ENCODE measurements at places on chromosomes 5 and 9.

- DNase-seq = no peak
Observed at GRCh38 chr5:134236318-134236717, 10.4 kb upstream of the PPP2CA start.

- DNase-seq = no peak
Observed at GRCh38 chr5:68381060-68381459, 165.5 kb downstream of the PIK3R1 start.

GRCh38 chr5:644971-645370, 32.8 kb downstream of the CEP72 start:
- DNase-seq = no peak

DNA sequence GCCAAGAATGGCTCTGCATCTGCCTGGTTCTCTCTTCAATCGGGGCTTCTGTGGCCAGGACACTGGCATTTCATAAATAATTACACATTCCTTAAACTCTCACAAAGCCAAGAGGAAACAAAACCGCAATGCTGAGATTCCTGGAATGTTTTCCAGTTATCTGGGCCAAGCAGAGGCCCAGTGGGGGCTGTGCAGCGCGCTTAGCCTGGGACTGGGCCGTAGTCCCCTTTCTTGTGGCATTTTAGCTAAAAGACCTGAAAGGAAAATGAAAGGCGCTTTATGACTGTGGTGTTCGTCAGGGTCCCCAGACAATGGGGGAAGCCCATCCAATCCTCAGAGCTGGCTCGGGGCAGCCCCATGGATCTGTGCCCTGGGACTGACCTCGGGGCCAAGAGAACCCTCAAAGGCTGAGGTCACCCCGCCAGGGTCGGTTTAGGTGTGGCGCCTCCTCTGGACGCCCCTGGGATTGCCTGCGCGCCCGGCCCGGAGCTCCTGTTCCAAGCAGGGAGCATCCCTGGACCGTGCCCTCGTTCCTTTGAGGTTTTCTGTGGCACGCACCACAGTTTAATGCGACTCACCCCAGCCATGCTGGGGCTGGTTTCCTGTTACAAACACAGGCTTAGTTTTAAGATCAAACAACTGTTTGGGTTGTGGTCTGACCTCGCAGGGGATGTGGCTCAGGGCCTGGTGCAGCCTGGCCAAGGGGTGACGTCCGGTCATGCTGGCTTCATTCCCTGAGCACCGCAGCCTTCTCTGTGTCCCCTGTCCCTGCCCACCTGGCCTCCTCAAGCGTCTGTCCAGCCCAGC, 51.5 kb upstream of the NKD2 start:
- DNase-seq = no peak

DNA sequence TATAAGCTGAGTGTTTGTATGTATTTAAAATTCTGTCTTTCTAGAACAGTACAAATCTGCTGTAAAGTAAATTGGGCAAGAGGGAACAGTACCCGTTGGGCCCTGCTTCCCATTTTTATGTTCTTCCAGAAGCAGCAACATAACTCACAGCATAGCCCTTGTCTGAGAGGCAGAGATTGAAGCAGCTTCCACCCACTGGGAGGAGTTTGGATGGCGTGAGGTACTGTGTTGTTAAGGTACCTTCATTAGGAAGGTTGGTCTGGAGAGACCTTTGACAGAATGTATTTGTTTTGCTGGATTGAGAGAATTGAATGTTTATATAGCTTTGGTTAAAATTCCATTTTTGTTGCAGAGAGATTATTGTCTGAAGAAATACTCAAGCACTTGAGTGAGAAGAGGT, 24.8 kb downstream of the RAI14 start:
- no peak for DNase-seq

DNA sequence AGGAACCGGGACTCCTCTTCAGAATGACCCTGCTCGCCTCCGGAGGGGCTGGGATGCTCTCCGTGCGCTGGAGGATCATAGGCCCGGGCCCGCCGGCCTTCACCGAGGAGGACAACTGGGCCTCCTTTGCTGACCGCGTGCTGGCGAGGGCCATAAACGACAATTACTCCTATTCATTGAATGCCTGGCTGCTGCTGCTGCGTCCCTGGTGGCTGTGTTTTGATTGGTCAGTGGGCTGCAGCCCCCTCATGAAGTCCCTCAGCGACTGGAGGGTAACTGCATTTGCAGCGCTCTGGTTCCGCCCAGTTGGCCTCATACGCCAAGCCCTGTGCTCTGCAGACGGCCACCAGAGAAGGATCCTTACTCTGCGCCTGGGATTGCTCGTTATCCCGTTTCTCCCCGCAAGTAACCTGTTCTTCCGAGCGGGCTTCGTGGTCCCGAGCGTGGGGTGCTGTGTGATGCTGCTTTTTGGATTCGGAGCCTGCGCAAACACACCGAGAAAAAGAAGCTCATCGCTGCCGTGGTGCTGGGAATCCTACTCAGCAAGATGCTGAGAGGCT, 16.6 kb downstream of the OR2V1 start:
- no peak for DNase-seq

DNA sequence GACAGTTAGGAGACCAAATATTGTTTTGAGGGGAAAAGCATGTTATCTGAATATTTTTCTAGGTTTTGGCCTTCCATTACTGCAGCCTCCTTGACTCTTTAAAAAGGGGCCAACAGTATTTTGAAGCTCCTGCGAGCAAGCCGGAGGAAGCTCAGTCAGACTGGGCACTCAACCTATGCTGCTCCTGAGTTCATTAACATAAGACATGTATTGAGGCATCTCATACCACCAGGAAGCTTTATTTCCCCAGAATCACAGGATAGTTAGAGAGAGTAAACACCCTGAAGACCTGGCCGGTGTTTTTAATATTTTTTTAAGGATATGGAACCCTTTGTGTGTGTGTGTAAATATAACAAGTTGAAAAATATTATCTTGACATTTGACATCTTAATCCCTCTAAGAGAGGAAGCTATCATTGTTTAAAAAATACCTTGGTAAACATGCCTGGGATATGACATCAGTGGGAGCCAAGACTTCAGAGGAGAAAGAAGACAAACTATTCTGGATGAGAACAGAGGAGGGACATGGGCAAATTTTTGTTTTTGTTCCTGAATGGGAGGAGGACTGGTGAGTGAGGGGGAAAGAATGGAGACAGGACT, 139.3 kb upstream of the SLIT3 start:
- no peak for DNase-seq

DNA sequence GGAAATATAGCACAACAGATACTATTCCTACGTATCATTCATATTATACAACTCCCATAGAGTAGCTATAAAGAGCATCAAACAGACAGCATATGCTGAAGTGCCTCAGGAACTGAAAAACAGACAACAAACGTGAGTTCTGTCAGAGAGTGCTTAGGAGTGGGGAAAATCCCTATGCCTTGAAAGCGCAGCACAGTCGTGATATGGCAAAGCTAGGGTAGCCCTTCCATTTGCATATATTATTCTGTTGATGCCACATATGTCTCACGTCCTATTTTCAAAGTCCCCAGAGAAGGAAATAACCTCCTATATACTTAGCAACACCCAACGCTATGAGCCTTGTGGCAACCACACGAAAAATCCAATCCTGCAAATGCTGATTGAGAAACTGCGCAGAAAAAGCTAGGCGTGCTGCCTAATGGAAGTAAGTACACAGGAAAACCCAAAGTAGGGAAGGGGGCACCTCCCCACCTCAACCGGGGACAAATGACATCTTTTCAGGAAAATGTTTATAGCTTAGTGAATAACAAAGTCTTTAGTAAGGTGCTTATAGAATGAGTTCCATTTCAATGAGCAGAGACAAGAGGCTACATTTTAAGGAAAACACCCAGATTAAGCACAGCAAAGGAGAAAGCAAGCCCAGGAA, 105.1 kb downstream of the MED10 start:
- DNase-seq = no peak

GRCh38 chr9:136609838-136610311, 52.8 kb upstream of the EGFL7 start:
- no peak for DNase-seq

- DNase-seq = no peak
Observed at GRCh38 chr5:172801179-172801671, 30.2 kb upstream of the DUSP1 start.

GRCh38 chr9:94056442-94056974, 27.8 kb upstream of the PTPDC1 start:
- no peak for DNase-seq

- DNase-seq = no peak
Observed at GRCh38 chr9:138058181-138058580, 180.6 kb downstream of the CACNA1B start.

DNA sequence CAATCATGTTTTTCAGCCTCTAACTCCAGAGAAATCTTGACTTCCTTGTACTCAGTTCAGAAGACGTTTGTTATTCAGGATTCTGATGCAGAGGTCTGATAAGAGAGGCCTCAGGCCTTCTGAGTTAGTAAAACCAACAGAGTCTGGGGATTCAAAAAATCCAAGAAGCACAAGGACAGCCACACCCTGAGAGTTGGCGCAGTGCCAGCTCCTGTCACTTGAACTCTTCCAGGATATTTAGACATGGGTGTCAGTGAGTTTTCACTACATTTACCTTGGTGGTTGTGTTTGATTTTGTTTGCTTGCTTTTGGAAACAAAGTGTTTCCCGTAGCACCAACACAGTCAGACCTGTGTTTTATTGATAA, 41.6 kb upstream of the PDE8B start:
- no peak for DNase-seq

DNA sequence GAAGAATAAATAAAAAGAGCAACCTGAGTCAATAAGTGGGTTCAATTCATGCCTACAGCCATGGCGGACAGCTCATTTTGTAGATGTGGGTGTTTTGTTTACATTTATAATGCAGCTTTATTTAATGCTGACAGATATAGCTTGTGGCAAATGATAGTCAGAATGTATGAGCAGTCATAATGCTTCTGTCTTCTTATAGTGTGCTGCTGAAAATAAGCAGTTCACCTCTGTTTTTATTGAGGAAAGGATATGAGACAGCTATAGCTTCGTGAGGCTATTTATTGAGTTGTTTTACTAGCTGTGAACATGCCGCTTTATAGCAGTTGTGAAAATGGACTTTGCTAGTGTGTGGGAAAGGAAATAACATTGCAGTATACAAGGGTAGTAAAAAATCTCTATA, 147.4 kb downstream of the PBX3 start:
- DNase-seq = no peak

GRCh38 chr9:121788686-121789366, 137.4 kb downstream of the DAB2IP start:
- no peak for DNase-seq

GRCh38 chr5:122332599-122333555, 20.8 kb downstream of the SNCAIP start:
- no peak for DNase-seq

DNA sequence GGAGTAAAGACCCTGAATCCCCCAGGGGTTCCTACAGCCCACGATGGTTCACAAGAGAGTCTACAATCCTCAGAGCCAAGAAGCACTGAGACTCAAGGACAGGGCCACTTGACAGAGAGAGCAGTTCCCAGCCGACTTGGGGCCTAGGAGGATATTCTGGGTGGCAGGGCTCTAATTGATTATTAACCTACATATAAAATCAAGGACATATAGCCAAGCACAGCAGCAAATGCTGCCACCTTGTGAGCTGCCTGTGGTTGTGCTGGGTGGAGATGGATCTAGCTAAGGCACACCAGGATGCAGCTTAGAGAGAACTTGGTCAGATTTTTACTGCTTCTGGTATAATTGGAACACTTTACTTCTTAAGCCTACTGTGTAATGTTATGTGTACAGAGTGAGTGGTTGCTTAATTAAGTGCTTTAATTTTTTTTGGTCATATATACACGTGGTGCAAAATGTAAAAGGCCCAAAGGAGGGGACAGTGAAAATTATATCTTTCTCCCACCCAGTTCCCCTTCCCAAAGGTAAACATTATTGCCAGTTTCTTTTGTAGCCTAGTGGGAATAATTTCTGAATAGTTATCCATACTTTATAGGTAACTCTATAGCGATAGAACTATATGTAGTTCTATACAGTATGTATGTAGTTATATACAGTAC, 78.8 kb downstream of the F2RL2 start:
- peak; percentile 26 for DNase-seq

- DNase-seq = no peak
Observed at GRCh38 chr9:9924376-9924775, 688.4 kb downstream of the PTPRD start.

- DNase-seq = no peak
Observed at GRCh38 chr9:19372567-19372966, 7.5 kb downstream of the RPS6 start.

DNA sequence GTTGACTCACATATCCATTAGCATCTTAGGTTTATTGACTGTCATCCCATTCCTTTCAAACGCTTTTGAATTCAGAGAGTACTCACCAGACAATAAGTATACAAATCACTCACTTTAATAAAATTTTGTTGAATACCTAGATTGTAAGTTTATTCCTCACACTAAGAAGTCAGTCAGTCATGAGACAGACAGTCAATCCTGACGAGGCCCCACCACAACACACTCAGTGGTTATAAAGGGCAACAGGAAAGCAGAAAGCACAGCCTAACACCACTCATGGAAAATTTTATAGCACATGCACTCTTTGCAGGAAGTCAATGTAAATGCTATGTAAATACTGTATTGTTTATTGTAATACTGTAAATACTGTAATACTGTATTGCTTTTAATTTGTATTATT, 176.3 kb upstream of the PTGER4 start:
- no peak for DNase-seq

All from CD8-positive, alpha-beta memory T cell (primary cell).